ENCODE measurements at places on chromosomes 7 and 10.

DNA sequence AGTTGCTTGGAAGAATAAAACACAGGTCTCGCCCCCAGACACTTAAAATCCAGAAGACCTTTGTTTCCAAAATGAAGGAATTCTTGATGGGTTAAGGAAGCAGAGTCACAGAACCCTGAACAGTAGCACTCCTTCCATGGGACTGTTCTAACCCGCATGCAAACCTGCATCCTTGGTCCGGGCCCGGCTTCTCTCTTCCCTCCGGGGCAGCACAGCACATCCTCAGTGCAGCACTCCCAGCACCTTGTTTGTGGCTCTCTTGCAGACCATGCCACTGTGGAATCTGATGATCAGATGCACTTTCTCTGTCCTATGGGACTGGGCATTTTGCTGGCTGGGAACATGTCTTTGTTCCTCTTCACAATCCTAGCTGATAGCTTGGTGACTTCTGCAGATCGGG lies 33.5 kb downstream of the INSYN2A start:
- no peak overlapping the region for H3K4me3 ChIP-seq
- no peak overlapping the region for H3K27ac ChIP-seq
- H3K27me3 ChIP-seq = no peaks in the 10 kb centered on the region
- H3K36me3 ChIP-seq = no peaks in the 10 kb centered on the region
- DNase-seq = no peak

DNA sequence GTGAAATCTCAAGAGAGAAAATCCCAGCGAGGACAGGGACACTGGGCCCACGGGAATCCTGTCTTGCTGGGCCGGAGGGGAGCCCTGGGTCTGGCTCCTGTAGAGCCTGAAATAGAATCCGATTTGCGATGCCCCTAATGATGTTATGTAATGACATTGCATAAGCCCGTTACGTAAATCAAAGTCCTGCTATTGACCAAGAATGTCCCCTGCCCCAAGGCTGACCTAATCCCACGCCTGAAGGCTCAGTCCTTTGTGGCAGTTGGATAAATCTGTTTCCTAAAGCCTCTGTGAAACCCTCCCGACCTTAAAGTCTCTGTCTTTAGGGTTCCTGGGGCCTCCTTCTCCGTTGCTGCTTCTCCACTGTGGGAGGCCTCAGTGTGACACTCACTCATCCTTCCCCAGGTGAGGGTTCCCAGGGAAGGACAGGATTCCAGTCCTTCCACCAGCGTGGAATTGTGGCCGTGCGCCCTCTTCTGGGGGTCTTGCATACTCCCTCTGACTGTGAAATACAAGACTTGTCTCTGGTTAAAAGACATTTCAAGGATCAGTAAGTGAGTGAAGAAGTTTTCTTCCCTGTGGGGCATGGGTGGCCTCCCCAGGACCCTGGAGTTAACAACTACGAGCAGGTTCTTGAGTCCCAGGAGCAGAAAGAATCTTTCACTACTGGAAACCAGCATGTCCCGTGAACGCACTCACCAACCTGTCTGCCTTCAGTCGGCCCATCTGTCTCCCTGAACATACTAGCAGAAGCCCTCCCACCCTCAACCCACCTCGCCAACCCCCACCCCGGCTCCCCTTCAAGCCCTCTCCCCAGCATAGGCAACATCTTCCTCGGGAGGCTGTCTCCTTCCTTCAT lies 19.8 kb downstream of the ZNF467 start:
- H3K27ac ChIP-seq = no peak overlapping the region
- DNase-seq = no peak
- H3K4me1 ChIP-seq = no peaks in the 10 kb centered on the region
- no peaks in the 10 kb centered on the region for H3K27me3 ChIP-seq
- no peaks in the 10 kb centered on the region for H3K36me3 ChIP-seq

DNA sequence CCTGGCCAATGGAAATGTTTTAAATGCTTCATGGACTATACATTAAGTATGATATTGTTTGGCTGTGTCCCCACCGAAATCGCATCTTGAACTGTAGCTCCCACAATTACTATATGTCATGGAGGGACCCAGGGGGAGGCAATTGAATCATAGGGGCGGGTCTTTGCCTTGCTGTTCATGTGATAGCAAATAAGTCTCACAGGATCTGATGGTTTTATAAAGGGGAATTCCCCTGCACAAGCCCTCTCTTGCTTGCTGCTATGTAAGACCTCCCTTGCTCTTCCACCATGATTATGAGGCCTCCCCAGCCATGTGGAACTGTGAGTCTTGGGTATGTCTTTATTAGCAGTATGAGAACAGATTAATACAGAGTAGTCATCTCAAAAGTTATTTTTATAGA lies 32.4 kb upstream of the GRB10 start:
- no peak for DNase-seq
- H3K27ac ChIP-seq = no peak overlapping the region
- no peaks in the 10 kb centered on the region for H3K4me1 ChIP-seq
- H3K4me3 ChIP-seq = no peak overlapping the region
- peaks cover 26% of the 10 kb centered on the region for H3K27me3 ChIP-seq

DNA sequence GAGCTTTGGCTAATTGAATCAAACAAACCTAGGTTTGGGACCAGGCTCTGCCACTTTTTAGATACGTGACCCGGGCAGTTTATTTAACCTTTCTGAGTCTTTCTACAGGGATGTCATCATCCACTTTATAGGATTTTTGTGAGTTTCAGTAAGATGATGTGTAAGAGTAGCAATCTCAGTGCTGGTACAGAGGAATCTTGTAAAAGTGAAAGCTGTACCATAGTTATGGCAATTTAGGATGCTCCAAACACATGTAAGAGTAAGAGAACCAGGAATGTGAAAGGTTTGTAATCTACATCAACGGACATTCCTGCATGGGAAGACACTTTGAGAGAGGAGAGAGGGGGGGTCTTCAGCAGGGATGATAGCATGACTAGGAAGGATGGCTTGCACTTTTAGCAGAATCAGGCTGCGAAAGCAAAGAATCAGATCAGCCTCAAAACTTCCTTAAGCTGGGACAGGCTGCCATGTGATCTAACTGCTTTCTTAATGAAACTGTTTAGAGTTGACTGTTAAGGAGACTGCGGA lies 968 bp downstream of the NOLC1 start:
- peaks cover 29% of the 10 kb centered on the region for H3K4me1 ChIP-seq
- no peaks in the 10 kb centered on the region for H3K27me3 ChIP-seq
- peaks cover 65% of the 10 kb centered on the region for H3K36me3 ChIP-seq

- no peaks in the 10 kb centered on the region for H3K27me3 ChIP-seq
- peaks cover 9% of the 10 kb centered on the region for H3K4me1 ChIP-seq
- no peak overlapping the region for H3K4me3 ChIP-seq
- no peak overlapping the region for H3K27ac ChIP-seq
- no peaks in the 10 kb centered on the region for H3K36me3 ChIP-seq
- DNase-seq = no peak
Measured at GRCh38 chr10:77578583-77579227, 58.9 kb downstream of the KCNMA1 start.

GRCh38 chr7:17031906-17032551 lies 150.2 kb upstream of the AGR3 start:
- H3K4me1 ChIP-seq = peaks cover 36% of the 10 kb centered on the region
- DNase-seq = no peak
- peak overlapping the region; percentile 2 for H3K4me3 ChIP-seq
- H3K27me3 ChIP-seq = no peaks in the 10 kb centered on the region

DNA sequence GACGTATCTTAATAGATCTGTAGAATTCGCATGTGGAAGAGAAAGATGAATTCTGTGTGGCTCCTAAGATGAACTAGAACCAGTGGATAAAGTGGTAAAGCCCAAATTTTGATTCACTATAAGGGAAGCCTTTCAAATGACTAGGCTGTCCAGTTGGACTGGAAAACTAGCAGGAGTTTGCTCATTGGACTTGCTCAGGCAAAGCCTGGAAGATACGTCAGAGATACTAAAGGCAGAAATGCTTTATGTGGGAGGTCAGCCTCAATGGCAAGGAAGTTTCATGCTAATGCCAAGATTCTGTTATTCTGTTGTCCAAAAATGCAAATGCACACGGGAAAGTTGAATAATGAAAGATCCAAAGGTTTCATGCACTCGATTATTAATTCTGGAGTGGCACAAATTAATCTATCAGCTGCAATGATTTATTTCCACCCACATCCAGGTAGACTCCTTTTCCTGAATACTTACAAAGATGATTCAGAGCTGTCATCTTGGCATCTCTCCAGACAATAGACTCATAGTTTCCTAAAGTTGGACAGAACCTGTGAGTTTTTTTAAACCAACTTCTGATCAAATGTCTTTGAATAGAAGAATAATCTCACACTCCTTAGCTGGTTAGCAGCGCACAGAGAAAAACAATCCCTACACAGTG lies 20.5 kb upstream of the PPP1R3C start:
- peaks cover 7% of the 10 kb centered on the region for H3K27me3 ChIP-seq
- H3K4me1 ChIP-seq = no peaks in the 10 kb centered on the region
- no peak for DNase-seq
- no peak overlapping the region for H3K27ac ChIP-seq
- no peak overlapping the region for H3K4me3 ChIP-seq

DNA sequence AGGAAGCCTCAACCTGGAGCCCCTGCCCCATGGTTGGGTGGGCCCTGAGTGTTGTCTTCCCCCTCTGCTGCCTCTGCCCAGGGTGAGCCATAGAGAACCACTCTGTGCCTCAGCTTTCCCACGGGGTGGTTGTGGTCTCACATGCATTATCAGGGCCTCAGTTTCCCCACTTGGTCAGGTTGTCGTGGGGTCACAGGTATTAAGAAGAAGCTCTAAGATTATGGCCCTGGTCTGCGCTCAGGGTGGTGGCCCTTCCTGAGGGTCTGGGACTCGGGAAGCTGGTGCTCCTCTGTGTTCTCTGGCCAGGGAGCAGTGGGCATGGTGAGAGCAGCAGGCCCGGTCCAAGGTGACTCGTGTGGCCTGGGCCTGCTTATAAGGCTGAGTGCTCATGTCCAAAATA lies 17.8 kb downstream of the LRRC27 start:
- no peak overlapping the region for H3K27ac ChIP-seq
- no peaks in the 10 kb centered on the region for H3K36me3 ChIP-seq
- no peaks in the 10 kb centered on the region for H3K4me1 ChIP-seq
- no peak for DNase-seq

GRCh38 chr10:7188456-7189050 lies 222.3 kb downstream of the SFMBT2 start:
- peaks cover 66% of the 10 kb centered on the region for H3K36me3 ChIP-seq
- no peak overlapping the region for H3K4me3 ChIP-seq
- no peak overlapping the region for H3K27ac ChIP-seq
- DNase-seq = peak; percentile 18
- peaks cover 57% of the 10 kb centered on the region for H3K4me1 ChIP-seq

DNA sequence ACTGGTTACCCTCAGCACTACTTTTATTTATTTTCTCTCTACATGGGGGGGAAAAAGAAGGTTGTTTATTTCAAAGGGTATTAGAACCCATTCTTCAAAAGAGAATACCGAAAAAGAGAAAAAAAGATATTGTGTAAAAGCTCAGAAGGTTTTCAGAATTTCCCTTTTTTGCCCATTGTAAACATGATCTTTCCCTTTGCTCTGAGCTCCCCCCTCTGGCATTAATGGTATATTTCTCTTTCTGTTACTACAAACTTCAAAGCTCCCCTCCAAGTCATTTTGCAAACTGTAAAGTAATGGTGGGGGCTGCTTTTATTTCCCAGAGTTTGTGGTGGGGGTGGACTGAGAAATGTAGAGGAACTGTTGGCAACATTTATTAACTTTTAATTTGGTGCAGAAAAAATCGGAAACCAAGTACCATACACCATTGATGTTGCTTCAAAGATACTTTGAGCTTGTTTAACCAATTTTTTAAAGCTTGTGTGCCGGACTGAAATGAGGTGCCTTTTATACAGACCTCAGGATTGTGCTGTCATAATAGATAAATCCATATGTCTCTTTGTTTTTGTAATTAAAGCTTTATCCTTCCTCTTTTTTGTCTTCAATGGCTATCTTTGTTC lies 181.5 kb downstream of the EXOC4 start:
- peaks cover 8% of the 10 kb centered on the region for H3K36me3 ChIP-seq
- no peak overlapping the region for H3K27ac ChIP-seq
- no peak for DNase-seq

DNA sequence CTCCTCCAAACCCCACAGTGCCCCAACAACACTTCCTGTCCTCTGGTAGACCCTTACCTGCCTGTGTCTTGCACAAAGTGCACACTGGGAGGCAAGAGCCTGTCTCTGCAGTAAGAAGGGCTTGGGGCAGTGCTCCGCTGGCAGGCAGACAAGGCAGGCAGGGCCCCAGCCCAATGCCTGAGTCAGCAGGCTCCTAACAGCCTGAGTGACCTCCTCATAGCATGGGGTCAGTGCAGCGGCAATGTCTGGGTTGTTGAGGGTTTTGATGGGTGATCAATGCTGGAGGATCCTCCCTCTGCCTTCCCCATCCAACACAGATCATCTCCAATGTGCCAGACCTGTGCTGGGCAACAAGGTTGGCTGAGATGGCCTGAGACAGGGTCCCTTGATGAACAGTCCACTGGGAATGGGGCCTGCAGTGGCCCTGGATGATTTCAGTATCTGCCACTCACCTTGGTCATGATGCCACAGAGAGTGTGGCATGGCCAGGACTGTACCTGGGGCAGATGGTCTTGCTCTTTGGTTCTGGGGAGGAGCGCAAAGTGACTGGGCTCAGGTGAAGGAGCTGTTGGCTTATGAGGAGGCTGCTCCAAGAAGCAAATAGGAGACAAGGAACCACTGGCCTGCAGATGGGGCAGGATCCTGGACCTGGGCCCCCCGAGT lies 55.6 kb upstream of the CAMK2B start:
- H3K36me3 ChIP-seq = peaks cover 5% of the 10 kb centered on the region
- no peaks in the 10 kb centered on the region for H3K4me1 ChIP-seq
- H3K27ac ChIP-seq = no peak overlapping the region
- H3K4me3 ChIP-seq = no peak overlapping the region
- DNase-seq = no peak

- H3K4me1 ChIP-seq = peaks cover 7% of the 10 kb centered on the region
- DNase-seq = no peak
- no peak overlapping the region for H3K4me3 ChIP-seq
- H3K27me3 ChIP-seq = no peaks in the 10 kb centered on the region
- no peaks in the 10 kb centered on the region for H3K36me3 ChIP-seq
Measured at GRCh38 chr10:33370434-33370930, 36.0 kb upstream of the NRP1 start.

DNA sequence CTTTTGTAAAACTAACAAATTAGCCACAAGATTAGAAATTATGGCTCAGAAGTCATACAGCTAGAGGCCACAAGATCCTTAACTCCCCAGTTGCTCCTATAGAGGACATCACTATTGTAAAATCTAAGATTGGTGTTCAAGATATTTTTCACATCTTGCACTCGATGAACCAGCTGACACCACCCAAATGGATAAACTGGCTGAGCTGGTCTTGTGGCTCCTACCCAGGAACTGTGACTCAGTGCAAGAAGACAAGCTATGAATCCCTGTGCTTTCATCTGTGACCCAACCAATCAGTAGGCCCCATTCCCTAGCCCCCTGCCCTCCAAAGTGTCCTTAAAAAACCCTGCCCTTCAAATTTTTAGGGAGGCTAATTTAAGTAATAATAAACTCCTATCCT lies 27.9 kb upstream of the R3HCC1L start:
- no peak overlapping the region for H3K4me3 ChIP-seq
- no peaks in the 10 kb centered on the region for H3K36me3 ChIP-seq
- no peaks in the 10 kb centered on the region for H3K4me1 ChIP-seq
- peaks cover 2% of the 10 kb centered on the region for H3K27me3 ChIP-seq
- no peak for DNase-seq

Measured in T-helper 2 cell treated with Interferon-gamma antibody and Interleukin-4, amounts not matched to agents 5 μg/mL and 100 μg/mL, for 36 hours (primary cell).